Esophagus squamous epithelium (tissue), 5 donors: ENCODE measurements at places on chromosomes 7 and 10.

GRCh38 chr7:111025006-111025405 lies 65.9 kb upstream of the LRRN3 start:
- no peak for DNase-seq

- DNase-seq: no peak
Measured at GRCh38 chr10:112307358-112308124, 24.3 kb downstream of the TECTB start.

DNA sequence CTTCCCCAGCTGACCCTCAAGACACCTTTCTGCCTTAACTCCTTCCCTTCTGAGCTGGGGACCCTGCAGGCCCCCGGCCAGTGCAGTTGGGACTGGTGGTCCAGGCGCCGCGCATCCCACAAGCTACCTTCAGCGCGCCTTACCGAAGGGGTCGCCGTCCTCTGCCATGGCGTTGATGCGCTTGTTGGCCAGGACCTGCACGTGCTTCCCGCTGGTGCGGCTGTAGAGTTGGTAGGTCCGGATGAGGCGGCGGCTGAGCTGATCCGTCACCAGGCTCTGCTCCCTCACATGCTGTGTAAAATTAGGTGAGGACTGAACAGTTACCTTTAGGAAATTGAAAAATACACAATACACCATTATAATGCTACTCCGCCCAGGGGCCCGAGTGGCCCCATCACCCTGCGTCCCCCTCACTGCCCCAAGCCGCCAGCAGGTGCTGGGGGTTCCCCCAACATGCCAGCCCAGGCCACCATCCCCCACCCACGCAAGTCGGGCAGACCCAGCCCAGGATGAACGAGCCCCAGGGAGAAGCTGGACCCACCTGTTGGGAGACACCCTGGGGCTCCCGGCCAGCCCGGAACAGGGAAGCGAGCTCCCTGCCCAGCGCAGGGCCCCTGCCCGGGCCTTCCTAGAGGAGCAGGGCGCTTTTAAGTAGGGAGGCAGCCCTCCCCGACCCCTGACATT lies 1.2 kb downstream of the FGF8 start:
- DNase-seq: no peak

GRCh38 chr10:132115732-132116131 lies 50.0 kb downstream of the JAKMIP3 start:
- no peak for DNase-seq

GRCh38 chr7:27220440-27220955 lies 20.6 kb upstream of the HOXA13 start:
- DNase-seq: no peak

DNA sequence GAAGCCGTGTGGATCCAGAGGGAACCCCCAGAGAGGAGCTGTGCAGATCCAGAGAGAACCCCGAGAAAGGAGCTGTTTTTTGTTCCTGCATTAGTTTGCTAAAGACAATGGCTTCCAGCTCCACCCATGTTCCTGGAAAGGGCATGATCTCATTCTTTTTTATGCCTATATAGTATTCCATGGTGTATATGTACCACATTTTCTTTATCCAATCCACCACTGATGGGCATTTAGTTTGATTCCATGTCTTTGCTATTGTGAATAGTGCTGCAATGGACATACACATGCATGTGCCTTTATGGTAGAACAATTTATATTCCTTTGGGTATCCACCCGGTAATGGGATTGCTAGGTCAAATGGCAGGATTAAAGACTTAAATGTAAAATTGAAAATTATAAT lies 95.4 kb upstream of the RHEB start:
- DNase-seq: no peak
